ENCODE measurements at places on chromosomes 2 and 18.

DNA sequence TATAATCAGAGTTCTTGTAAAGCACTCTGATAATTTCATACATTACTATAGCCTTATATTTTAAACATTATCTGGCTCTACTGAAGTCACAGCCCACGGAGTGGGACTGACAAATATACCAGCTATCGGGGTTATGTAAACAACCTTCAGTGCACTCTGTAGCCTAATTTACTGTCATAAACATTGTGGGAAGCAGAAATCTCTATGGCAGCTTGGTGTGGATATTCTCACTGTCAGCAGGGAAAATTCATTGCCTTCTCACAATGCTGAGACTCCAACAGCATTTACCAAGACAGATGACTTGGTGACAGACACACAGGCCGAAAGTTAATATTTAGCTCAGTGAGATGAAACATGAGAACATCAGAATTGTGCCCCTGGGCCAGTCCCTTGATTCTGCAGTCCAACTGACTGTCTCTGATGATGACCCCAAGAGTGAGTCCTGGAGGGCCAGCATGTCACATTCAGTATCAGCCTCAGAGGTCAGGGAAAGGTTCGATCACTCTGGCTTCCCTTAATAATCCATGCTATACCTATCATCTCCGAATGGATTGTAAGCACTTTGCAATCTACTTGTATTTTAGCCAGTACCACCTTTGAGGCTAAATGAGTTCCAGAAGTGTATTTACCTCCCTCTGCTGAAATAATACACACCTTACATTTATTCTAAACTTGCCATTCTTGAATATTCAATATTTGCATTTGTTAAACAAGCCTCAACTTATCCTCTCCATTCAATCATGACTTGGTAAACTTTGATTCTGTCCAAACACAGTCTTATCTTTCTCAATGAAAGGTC is 146.2 kb upstream of the OSR1 start:
- no peak for DNase-seq

DNA sequence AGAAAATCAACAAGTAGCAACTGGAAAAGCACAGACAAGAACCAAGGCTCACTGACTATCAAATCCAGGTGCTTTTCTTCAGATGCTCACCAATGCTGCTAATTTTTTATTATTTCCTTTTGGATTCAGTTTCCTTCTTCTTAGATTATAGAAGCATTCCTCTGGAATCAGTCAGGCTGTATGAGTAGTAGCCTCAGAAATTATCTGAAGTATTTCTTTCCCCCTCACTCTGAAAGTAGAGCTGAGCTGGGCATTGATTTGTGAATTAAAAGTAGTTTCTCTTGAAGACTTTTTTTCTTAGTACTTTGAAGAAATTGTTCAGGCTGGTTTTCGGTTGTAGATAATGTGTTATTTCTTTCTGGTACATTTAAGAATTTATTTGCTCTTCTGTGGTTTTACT is 273.7 kb downstream of the NOL4 start:
- no peak for DNase-seq

DNA sequence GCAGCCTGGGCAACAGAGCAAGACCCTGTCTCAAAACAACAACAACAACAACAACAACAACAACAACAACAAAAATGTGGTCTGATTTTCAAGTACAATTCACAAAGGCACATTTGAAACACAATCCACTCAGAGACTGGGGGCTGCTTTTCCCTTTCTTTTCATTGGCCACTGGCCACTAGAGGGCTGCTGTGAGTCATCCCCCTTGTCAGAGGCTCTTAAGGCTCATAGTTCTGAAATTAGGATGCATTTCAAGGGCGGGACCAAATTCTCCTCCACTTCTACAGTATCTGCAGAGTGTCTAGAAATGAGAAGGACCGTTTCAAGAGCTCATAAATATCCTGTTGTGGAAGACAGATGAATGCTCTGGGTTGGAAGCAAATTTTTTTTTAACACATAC is 285.4 kb downstream of the NRXN1 start:
- DNase-seq, result no peak

DNA sequence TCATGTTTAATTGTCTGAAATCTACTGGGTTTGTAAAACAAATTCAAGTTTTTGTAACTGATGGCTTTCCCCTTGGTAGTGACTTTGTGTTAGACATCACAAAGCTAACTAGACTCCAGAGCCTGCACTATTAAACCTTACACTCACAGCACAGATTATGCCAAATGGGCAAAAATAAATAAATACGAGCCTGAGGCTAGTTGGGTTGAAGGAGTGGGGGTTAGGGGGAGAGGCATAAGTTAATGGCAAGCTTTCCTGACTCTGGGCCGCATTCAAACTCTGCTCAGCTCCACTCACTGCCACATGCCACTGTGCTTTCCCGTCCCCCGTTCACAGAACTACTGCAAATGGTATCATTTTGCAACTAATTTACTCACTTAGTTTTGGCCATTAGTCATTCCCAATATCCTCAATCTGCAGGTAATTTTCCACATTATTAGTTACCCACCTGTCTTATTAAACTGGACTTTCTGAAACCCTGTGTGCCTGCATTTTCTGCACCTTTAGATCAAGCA is 1079.9 kb upstream of the PIK3C3 start:
- no peak for DNase-seq

DNA sequence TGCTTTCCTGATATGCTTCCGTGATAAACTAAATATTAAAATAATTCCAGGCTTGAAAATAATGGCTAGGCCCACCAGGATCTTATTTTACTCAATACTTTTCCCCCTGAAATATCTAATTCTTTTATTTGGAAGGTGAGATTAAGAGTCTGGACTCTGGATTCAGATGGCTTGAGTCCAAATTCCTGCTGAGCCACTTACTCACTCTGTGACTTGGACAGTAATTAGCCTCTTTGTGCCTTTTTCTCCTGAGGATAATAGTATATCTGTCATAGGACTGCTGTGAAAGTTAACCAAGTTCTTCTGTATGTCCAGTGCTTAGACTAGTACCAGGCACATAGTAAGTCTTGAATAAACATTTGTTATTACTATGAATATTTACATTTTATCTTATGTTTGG is 127.3 kb upstream of the ERBB4 start:
- DNase-seq, result no peak

DNA sequence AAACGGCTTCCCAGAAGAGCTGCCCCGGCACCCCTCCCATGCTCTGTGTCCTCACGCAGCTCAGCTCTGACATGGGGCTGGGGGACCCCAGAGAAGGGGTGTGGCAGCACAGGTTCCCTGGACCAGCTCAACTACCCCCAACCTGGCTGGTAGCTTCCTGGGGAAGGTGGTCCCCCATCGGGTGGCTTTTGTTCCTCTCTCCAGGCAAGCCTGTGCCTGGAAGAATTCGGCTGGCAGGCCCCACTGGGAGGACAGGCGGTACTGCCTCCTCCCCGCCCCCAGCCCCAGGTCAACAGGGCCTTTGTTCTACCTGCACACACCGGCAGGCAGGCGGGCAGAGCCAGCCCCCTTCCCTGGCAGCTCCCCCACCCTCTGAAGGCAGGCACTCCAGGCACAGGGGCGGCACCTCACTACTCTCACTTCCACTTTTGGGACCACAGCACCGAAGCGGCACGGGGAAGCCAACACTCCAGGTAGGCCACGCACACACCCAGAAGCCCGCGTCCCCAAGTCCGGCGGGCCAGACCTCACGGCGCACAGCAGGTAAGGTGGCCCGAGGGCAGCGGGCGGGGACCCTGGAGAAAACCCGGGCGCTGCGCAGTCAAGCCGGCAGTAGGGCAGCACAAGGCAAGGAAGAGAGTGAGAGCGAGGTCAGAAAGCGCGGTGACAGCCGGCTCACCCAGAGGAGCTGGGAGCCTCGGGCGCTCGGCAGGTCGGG is 1.3 kb downstream of the HS6ST1 start:
- no peak for DNase-seq

DNA sequence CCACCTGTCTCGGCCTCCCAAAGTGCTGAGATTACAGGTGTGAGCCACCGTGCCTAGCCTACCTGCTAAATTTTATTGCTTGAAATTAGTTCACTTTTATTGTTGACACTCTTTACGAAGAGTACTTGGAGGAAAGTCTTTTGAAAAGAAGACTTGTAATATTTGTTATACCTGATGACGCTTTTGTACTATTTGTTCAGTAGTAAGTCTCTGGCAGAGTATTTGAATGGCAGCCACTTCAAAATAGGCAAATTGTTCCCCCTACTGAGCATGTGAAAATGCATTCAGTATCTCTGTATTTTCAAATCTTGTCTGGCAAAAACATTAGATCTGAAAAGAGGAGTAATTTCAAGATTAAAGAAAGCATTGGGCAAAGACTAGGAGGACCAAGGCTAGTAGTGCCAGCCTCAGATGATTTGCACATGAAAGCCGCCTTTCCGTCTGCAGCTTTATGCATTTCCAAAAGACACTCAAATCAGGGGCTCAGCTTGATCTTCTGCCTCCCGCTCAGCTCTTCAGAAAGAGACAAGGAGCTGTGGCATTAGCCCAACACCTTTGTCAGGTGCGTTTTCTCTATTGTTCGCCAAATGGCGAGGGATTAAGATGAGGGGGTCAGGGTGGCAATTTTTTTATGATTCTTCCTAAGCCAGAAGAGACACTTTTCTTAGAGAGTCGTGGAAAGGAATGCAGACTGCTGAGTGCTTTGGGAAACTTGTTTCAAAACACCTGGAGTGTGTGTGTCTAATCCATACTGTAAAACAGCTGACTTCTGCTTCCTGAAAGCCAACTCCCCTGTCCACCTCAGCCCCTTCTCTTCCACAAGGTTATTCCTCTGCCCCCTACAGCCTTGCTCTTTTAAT is 18.8 kb upstream of the FOXI3 start:
- DNase-seq, result no peak

- DNase-seq, result no peak
Measured at GRCh38 chr2:237336131-237336530, 77.8 kb downstream of the COL6A3 start.

DNA sequence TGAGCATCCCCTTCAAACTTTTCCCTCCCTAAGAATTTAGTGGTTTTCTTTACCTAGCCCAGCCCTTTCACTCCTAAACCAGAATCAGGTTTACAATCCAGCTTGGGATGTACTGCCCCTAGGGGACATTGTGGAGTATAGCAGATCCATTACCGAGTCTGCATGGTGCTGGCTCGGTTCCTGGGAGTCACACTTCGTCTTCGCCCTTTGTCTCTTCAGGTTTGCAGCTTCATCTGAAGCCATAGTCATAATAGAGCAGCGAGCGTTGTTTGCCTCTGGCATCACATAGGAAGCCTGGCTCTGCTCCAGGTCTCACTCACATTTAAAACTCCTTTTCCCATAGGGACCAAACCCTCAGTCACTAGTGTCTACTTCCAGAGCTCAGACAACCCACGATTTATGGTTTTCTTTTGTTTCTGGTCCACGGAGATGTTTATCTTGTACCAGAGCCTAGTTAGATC is 16.8 kb upstream of the LYPD6 start:
- DNase-seq, result no peak

DNA sequence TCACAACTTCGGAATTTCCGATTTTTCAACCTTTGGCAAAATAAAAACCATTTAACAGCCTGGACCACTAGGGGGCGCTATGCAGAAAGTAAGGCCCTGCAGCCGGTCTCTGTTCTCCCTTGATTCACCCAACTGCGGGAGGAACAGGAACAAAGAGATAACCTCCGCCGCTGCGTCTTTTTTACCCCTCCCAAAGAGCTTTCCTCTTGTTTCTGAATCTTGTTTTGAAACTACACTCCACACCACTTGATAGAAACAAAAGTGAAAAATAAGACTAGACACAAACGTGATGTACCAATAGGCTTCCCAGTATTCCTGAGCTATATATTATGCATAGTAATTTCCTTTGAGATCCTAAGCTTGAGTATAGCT is 231.2 kb downstream of the MYO3B start:
- peak; percentile 23 for DNase-seq

DNA sequence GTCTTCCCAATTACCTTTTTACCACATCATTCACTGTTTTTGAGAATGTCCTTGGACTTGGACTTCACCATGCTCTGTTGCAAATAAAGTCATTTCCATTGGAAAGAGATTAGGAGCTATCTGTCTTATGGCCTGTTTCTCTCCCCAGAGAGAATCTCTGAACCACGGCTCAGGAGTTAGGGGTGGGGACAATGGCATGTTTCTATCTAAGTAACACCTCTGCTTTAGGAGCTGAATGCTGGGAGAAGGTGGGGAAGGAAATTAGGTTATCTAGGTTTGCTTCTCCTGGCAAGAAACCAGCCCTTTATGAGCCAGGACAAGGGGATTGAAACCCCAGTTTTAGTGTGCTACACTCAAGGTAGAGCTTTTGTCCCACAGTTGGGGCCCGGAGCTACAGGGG is 86.3 kb downstream of the AGPS start:
- no peak for DNase-seq

DNA sequence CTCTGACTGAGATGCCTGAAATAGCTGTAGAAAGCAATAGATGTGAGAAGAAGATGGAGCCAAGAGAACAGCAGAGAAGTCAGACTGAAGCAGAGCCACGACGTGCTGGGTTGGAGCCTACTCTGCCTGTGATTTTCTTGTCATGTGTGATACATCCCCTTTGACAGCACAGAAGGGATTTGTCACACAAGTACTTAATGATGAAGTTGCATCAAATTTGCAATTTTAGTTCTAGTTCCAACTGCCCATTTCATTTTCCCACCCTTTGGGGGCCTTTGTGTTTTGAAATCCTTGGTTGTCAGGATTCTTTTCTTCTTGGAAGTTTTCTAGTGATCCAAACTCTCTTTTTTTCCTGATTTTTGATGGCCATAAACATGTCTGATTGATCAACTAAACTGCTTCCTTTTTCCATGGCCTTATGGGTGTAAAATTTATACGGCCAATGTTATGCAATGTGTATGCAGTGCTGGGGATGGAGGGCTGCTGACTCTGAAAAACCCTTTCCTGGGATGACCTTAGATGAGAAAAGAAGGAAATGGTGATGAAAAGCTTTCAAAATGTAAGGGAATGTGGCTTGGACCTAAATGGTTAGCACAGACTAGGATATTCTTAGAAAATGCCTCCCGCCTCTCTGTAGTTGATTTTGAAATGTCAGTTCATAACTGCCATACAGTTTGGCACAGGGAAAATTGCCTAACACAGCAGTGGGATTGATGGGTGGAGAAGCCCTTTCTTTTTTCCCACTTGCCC is 9.6 kb upstream of the B3GNT2 start:
- DNase-seq, result no peak

GRCh38 chr2:168450171-168450570 is 5.9 kb upstream of the CERS6 start:
- DNase-seq, result no peak

DNA sequence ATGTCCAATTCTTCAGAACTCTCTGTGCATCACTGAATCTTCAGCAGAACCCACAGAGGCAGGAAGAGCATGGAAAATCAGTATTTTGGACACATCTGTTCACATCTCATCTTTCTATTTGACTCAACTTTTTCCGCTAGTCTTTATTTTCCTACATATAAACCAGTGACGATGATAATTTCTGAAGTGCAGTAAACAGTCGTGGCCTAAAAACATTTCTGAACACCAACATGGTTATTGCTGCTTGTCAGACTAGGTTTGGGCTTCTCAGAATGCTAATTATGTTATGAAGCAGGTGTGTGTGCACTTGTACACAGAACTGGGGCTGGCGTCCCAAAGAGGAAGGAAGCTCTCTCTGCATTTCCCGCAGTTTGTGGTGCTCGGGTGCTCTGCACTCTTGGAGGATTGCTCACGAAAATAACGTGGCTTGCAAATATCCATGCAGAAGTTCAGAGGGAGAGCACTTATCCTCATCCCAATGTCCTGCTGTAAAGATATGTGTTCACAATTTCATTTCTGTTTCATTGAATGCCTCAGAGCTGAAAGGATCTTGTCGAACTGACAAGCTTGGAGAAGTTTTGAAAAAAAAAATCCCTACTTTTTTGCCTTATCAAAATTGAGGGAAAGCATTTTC is 50.8 kb downstream of the EDAR start:
- no peak for DNase-seq

- DNase-seq, result no peak
Measured at GRCh38 chr2:55000341-55000740, 49.9 kb downstream of the RTN4 start.

Data from GM04504 (cell line).